Epithelial cell of proximal tubule (primary cell): ENCODE measurements at places on chromosomes 4 and X.

GRCh38 chr4:15996773-15997172 lies 33.8 kb upstream of the FGFBP2 start:
- DNase-seq = no peak

DNA sequence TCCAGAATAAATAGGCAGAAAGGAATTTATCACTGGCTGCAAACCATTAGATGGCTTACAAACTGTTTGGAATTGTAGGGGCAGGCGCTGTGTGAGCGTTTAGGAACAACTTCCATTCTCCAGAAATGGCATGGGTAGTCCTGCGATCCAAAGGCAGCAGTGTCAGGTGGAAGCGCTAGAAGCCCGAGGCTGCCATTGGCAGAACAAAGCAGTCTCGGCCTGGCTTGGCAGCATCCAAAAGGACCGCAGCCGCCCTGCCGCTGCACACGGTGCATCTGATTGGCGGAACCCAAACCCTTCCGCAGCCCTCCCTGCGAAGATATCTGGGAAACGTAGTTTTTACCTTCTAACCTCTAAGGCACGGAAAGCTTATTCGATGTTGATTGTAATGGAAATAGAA lies 23.6 kb upstream of the YTHDC1 start:
- DNase-seq = no peak

- no peak for DNase-seq
Measured at GRCh38 chr4:7790999-7791398, 148.7 kb downstream of the AFAP1 start.

- no peak for DNase-seq
Measured at GRCh38 chr4:5164221-5164912, 113.1 kb downstream of the STK32B start.

DNA sequence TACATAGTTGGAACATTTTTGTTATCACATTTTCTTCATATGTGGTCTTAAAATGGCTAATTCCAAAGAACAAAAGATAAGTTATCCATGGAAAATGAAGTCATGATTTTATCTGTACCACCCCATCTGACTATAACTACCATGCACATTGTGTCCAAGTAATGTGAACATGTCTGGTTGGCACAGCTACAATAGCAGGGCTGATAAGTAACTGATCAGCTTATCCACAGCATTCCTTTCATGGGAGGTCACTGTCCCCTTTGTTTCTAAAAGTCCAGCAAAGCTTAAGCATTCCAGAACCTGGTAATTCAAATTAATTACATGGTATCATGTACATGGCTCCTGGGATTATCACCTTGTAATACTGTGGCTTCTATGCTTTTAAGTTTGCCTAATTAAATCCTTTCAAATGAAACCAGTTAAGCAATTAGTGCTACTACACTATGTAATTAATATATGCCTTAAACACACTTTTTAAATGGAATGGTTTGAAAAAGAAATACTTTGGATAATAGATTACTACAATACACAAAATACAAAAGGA lies 21.1 kb upstream of the SORBS2 start:
- DNase-seq = peak; percentile 91

GRCh38 chr4:89570931-89571330 lies 263.3 kb upstream of the GPRIN3 start:
- no peak for DNase-seq

DNA sequence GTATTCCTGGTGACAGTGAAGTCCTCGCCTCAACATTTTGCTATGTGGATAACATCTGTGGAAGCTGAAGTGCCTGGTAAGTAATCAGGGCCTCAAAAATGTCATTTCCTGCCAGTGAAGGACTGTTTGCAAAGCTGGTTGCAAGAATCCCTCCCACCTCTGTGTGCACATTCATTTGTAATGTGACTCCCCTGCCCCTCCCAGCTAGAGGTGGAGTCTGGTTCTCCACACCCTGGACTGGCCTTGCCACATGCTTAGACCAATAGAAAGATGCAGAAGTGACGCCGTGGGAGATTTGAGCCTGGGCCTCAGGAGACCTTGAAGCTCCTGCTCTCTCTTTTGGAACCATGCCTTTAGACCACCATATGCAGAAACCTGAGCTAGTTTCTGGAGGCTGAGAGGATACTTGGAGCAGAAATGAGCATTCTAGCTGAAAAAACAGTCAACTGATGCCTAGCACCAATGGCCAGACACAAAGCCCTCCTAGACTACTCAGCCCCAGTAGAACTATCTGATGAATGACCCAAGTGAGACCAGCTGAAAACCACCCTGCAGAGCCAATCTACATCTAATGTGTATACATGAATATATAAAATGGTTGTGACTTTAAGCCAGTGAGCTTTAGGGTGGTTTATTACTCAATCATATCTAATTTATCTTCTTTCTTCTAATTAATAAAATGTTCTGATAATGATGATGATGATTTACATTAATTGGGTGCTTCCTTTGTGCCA lies 47.8 kb upstream of the CRMP1 start:
- no peak for DNase-seq

GRCh38 chrX:56113785-56114436 lies 118.2 kb upstream of the KLF8 start:
- no peak for DNase-seq

- DNase-seq = no peak
Measured at GRCh38 chrX:111168314-111168713, 72.3 kb downstream of the PAK3 start.

- DNase-seq = no peak
Measured at GRCh38 chr4:144360146-144360793, 219.8 kb upstream of the GYPA start.

- DNase-seq = no peak
Measured at GRCh38 chr4:33054161-33054560, 2334.0 kb downstream of the PCDH7 start.

DNA sequence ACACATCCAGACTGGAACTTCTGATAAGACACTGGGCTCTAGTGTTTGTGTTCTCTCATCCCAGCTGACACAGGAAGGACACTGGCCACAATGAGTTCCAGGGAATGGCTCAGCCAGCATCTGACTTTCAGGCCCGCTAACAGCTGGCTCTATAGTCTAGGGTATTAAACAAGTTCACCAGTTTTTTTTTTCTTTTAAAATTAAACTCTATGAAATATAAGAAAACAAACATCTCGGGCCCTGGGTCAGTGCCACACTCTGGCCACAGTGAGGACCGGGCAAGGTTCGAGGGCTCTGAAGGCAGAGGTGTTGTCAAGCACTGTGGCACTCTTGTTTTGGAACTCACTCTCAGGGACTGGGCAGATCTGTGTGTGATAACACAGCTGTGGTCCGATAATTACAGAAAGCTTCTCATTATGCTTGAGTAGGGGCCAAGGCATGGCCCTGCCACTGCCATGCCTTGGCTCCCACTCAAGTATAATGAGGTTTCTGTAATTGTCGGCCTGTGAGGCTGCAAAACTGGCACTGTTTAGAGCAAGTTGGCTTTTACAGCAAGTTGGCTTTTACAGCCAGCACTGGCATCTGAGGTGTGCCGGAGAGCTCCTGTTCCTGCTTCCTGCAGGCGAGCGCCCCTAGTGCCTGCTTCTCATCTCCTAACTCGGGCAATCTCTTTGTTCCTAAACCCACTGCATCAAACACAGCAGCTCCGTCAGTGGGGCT lies 62.8 kb downstream of the PPP1R2C start:
- DNase-seq = no peak

DNA sequence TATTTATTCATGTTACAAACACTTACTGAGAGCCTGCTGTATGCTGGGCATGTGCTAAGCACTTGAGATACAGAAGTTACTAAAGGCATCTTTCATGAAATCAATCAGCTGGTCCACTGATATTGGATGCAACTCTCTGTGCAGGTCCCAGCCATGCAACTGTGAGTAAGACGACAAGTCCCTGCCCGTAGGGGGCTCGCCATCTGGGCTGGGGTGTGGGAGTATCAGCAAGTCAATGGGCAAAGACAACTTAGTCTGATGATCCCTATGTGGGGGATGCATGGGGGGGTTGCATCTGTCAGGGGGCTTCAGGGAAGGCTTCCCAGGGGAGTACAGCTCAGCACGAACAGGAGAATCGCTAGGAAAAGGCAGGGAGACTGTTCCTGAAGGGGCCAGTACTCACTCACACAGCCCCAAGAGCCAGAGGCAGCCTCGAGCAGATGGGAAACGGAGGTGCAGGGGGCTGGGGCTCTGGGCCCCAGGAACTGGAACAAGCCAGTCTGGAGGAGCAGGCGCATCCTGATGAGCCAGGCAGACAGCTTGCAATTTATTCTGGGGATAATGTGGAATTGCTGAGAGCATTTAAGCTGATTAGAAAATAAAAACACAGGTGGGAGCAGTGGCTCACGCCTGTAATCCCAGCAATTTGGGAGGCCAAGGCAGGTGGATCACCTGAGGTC lies 40.2 kb downstream of the CRMP1 start:
- no peak for DNase-seq

GRCh38 chr4:185782523-185782922 lies 29.5 kb downstream of the SORBS2 start:
- no peak for DNase-seq

- DNase-seq = no peak
Measured at GRCh38 chr4:178205826-178206225, 763.6 kb upstream of the AGA start.

GRCh38 chrX:104270916-104271512 lies 16.3 kb upstream of the ESX1 start:
- no peak for DNase-seq

DNA sequence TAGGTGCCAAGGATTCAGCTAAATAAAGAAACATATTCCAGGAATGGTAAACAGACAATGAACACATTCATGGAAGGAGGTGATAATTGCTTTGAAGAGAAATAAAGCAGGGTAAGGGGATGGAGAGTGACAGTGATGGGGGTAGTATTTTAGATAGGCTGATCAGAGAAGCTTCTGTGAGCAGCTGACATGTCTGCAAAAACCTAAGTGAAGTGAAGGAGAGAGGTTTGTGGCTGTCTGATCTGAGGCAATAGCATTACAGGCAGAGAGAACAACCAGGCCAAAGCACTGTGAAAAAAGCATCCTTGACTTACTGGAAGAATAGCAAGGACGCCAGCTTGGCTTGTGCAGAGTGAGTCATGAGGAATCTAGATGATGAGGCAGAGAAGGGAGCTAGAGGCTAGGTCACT lies 271.9 kb upstream of the GATB start:
- DNase-seq = no peak

DNA sequence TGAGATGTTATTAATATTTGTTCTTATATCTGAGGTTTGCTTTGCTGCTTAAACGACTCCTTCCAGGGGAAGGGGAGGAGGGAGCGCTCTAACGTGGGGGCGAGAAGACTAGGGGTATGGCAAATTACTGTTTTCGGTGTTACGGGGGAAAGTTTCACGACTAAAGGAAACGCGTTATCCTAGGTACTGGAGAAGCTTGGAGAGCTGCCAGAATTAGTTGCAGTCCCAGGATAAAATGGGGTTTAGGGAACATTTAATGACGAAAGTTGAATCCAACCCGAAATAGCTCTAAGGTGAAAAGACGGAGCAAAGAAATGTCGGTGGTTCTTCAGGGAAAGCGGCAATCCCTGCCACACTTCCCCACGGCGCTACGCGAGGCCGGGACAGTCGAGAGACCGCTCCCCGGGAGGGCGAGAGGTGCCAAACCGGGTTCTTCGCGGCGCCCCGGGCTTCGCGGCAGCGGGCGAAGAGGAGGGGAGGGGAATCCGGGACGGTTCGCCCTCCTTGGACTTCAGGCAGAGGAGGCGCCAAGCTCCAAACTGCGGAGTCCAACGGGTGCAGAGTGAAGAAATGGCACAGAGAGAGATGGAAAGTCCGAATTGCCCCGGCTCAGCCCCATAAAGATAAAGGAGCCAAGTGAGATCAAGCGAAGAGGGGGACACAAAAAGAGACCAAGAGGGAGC lies 724 bp downstream of the THOC2 start:
- no peak for DNase-seq

- DNase-seq = no peak
Measured at GRCh38 chrX:9498236-9498635, 33.4 kb downstream of the TBL1X start.

- DNase-seq = no peak
Measured at GRCh38 chr4:8112036-8112576, 46.5 kb downstream of the ABLIM2 start.

- DNase-seq = no peak
Measured at GRCh38 chrX:24027086-24027485, at the start of gene KLHL15. Gene KLHL15, minus strand, starts transcription at chrX:24027186. Its CDS starts 20,493 bp downstream, at chrX:24006693.

GRCh38 chrX:55867181-55867651 lies 149.7 kb downstream of the RRAGB start:
- peak; percentile 52 for DNase-seq

DNA sequence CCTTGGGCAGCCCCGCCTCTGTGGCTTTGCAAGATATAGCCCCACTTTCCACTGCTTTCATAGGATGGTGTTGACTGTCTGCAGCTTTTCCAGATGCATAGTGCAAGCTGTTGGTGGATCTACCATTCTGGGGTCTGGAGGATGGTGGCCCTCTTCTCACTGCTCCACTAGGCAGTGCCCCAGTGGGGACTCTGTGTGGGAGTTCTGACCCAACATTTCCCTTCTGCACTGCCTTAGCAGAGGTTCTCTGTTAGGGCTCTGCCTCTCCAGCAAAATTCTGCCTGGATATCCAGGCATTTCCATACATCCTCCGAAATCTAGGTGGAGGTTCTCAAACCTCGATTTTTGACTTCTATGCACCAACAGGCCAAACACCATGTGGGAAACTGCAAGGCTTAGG lies 153.7 kb downstream of the TBCK start:
- no peak for DNase-seq

DNA sequence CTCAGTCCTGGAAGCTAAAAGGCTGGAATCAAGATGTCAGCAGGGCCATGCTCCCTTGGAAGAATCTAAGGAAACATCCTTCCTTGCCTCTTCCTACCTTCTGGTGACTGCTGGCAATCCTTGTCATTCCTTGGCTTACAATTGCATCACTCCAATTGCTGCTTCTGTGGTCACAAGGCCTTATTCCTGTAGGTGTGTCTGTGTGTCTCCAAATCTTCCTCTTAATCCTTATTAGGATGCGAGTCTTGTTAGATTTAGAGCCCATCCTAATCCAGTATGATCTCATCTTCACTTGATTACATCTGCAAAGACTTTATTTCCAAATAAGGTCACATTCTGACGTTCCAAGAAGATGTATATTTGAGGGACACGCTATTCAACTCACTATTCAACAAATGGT lies 52.2 kb downstream of the SMIM20 start:
- DNase-seq = no peak

- no peak for DNase-seq
Measured at GRCh38 chr4:76197971-76198410, 15.6 kb downstream of the SCARB2 start.

DNA sequence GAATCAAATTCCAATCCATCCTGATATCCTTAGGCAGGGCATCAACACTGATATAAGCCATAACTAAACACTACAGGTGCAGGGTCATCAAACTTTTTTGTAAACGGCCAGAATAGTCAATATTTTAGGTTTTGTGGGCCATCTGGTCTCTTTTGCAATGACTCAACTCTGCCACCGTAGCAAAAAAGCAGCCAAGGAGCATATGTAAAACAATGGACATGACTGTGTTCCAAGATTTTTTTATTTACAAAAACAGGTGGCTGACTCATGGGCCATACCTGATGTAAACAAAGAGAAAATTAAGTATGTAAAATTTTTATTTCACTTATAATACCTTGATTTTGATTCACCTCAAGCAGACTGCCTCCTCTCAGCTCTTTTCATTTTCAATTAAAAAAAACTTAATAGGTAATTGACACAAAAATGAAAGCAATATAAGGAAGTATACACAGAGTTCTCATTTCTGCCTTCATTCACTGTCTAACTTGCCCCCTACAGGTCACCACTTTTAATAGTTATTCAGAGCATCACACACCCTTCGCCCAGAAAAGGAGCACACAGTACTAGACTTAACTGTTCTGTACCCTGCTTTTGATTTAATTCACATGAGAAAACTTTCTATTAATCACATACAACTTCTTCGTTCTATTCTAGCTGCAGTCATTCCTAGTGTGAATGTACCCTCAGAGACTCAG lies 35.3 kb upstream of the GPM6B start:
- DNase-seq = no peak

- DNase-seq = no peak
Measured at GRCh38 chr4:126582737-126583136, 1050.0 kb upstream of the INTU start.
